H1 (cell line): ENCODE measurements at places on chromosomes 6 and 20. TPM values are rescaled to one million over a fixed set of nuclear protein-coding genes. Genes with fewer than 3 reads are reported as not detected.

Gene DNPH1
- total RNA-seq: 33.9 and 37.2 TPM in 2 replicates

Gene LGSN
- 0.19 TPM in 1 of 2 replicates, not detected in the other for total RNA-seq

Gene RPS10
- 2,408 and 2,434 TPM in 2 replicates for total RNA-seq

Gene DNAH8
- total RNA-seq: not detected in 2 replicates

Gene TMEM30A
- total RNA-seq: 65.8 and 71.0 TPM in 2 replicates

Gene CTNNBL1
- 70.4 and 81.6 TPM in 2 replicates for total RNA-seq

Gene HM13
- total RNA-seq: 118 TPM in 2 replicates

Gene KCNQ5
- 1.2 and 1.3 TPM in 2 replicates for total RNA-seq

Gene SAMD10
- 3.0 and 3.8 TPM in 2 replicates for total RNA-seq

Gene TOX2
- 3.4 TPM in 2 replicates for total RNA-seq

Gene PGC
- not detected in 2 replicates for total RNA-seq

Gene SYCP2
- 0.50 and 0.69 TPM in 2 replicates for total RNA-seq

Gene FAM83C
- not detected in 2 replicates for total RNA-seq

Gene GNMT
- total RNA-seq: 1.8 TPM in 2 replicates

Gene MKKS
- 21.7 and 24.8 TPM in 2 replicates for total RNA-seq

Gene CYP21A2
- total RNA-seq: 0.22 and 0.40 TPM in 2 replicates

Gene C6orf132
- 62.2 and 64.0 TPM in 2 replicates for total RNA-seq

Gene OVOL2
- 11.4 TPM in 2 replicates for total RNA-seq

Gene RFX6
- total RNA-seq: not detected in 2 replicates
